ENCODE measurements at places on chromosomes 1 and 21. TPM values are rescaled to one million over a fixed set of nuclear protein-coding genes. Genes with fewer than 3 reads are reported as not detected.

Gene RGS18
- total RNA-seq = 2.4 TPM

Gene ARID4B
- 99.5 TPM for total RNA-seq

Gene TNNI3K
- not detected for total RNA-seq

Gene CLCA4
- total RNA-seq = not detected

Gene PATJ
- total RNA-seq = 49.0 TPM

Gene HORMAD1
- total RNA-seq = 0.64 TPM

Gene KCNA3
- total RNA-seq = 124 TPM

Gene GPR25
- total RNA-seq = 9.2 TPM

Gene SLC35E2B
- total RNA-seq = 123 TPM

Gene TLR5
- 5.9 TPM for total RNA-seq

Gene COL16A1
- not detected for total RNA-seq

All from CD4-positive, alpha-beta memory T cell (primary cell).